ENCODE measurements at places on chromosomes 1 and 21.
A peak's percentile ranks its signal among the peaks of the same experiment; 100 is the strongest.

GRCh38 chr1:211327346-211327921 is 801 bp downstream of the TRAF5 start:
- DNase-seq: no peak

GRCh38 chr1:22767852-22768251 is 57.2 kb downstream of the EPHB2 start:
- DNase-seq: no peak

- no peak for DNase-seq
Measured at GRCh38 chr1:97902067-97902466, 18.8 kb downstream of the DPYD start.

- DNase-seq: no peak
Measured at GRCh38 chr1:202164271-202165037, 4.1 kb upstream of the PTPN7 start.

DNA sequence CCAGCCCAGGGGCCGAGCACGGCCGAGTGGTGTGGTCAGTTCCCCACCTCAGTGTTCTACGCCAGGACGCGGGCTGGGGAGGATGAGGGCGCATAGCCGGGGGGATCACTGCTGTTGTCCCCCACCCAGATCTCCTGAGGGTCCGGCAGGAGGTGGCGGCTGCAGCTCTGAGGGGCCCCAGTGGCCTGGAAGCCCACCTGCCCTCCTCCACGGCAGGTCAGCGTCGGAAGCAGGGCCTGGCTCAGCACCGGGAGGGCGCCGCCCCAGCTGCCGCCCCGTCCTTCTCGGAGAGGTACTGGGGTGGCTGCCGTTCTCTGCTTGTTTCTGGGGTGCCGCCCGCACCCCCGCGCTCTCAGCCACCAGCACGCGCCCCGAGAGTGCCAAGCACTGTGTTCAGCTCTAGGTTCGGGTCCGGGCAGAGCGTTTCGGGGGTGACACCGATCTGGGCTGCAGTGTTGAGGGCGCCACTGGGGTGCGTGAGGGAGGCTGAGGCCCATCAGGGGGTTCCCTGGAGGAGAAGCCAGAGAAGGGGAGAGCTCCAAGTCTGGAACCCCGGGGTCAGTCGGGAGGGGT is 17.4 kb downstream of the SAMD11 start:
- DNase-seq: no peak

GRCh38 chr1:160454371-160455152 is 54.2 kb downstream of the VANGL2 start:
- no peak for DNase-seq

DNA sequence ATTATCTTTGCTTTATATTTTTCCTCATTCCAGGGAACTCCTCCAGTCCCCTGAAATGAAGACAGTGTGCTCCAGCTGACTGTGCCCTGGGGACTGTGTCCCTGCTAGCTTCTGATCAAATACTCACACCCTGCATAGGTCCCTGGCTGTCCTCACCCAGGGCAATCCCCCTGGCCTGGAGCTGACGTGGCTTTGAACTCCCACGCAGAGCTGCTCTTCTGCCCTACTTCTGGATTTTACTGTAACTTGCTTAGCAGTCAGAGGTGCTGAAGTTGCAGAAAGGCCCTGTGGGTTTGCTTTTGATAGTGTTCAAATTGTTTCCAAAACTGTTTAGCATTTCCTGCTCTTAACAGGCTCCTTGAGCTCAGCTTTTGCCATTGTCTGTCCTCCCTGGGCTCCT is 186.5 kb downstream of the FASLG start:
- DNase-seq: no peak

GRCh38 chr1:51605961-51606723 is 10.8 kb upstream of the OSBPL9 start:
- DNase-seq: no peak

GRCh38 chr21:26709090-26709489 is 136.0 kb upstream of the CYYR1 start:
- no peak for DNase-seq

GRCh38 chr1:214050513-214051401 is 63.0 kb downstream of the PROX1 start:
- peak; percentile 93 for DNase-seq

GRCh38 chr1:35931446-35932157 is 697 bp downstream of the AGO3 start:
- peak; percentile 67 for DNase-seq

GRCh38 chr1:114333690-114334089 is 177.3 kb downstream of the TRIM33 start:
- no peak for DNase-seq

DNA sequence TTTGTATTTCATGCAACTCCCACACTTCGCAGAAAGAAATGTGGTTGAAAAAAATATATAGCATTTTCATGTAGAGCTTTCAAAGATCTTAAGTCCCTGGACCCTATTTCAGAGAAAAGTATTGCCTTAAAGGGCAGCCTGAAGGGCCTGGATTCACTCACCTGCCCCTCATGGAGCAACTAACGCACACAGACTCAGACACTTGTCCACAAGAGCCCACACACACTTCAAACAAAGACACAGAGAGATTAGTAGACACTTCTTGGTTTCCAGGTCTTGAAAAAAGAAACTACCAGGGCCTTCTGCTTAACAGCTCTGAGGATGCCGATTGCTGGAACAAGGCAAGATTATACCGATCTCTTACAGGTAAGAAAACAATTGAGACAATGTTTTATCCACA is 122.2 kb downstream of the ZBTB18 start:
- no peak for DNase-seq

DNA sequence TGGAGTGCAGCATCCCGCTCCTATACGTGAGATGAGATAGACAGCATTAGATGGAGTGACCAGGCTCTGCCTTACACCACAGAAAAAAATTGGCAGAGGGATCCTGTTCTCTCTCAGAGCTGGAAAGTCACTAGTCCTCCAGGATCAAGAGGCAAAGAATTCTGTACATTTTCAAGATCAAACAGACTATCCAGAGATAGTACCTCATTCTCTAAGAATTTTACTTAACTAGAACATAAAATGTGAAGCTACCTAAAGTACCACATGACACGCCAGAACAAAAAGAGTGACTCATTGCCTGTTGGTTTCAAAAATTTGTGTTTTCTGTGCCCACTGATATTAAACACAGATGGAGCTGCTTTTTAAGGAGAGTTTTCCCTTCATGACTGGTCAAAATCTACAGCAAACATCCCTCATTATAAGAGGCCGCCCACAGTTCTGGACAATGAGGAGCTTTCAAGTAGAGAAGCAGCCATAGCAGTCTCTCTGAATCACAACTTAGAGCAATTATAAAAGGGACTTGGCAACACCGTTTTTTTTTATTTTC is 32.3 kb downstream of the CD160 start:
- DNase-seq: no peak

DNA sequence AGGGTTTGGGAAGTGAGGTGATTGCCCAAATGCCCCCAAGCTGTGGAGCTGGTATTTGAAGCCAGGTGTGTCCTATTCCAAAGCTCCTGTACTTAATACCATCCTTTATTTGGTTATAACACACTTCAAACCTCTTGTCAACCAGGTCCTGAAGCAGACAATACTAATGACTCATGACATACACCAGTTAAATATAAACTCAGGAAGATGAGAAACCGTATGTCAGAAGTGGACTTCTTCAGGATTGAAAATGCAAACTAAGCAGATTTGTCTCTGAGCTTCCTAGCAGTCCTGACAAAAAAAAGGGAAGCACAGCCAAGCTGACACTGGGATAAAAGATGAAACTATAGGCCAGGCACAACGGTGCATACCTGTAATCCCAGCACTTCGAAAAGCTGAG is 70.6 kb downstream of the ALPL start:
- no peak for DNase-seq

- DNase-seq: no peak
Measured at GRCh38 chr21:15841856-15842564, 112.2 kb downstream of the USP25 start.

GRCh38 chr1:77350012-77350770 is 68.4 kb downstream of the AK5 start:
- no peak for DNase-seq

- no peak for DNase-seq
Measured at GRCh38 chr1:184507604-184508280, 120.9 kb downstream of the C1orf21 start.

- no peak for DNase-seq
Measured at GRCh38 chr1:59367301-59368007, 70.6 kb downstream of the FGGY start.

GRCh38 chr21:26715878-26716506 is 129.2 kb downstream of the ADAMTS1 start:
- DNase-seq: no peak

GRCh38 chr1:118960026-118960561 is 28.0 kb downstream of the TBX15 start:
- DNase-seq: peak; percentile 48
